ENCODE measurements at places on chromosomes 7 and 10.

- peak; percentile 7 for DNase-seq
Observed at GRCh38 chr7:101315336-101315735, 6.3 kb downstream of the IFT22 start.

GRCh38 chr10:43322331-43322730 is 49.1 kb upstream of the FXYD4 start:
- no peak for DNase-seq

DNA sequence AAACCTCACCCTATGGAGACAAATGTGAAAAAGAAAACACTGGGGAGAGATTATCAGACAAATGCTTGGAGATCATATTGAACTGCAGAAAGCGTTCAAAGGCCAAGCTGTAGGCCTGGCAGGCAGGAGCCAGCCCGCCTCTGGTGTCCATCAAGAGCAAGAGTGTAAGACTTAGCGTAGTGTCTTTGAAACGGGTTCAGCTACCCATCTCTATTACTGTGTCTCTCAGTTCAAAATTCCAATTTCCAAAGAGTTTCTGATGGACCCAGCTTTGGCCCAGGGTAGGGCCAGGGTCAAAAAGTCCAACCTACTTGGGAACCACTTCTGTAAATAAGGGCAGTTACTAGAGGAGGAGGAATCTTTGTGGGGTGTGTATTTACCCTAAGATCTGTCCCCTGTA is 45.4 kb upstream of the HBP1 start:
- DNase-seq, result no peak

- no peak for DNase-seq
Observed at GRCh38 chr7:94366832-94367231, 27.9 kb upstream of the COL1A2 start.

- no peak for DNase-seq
Observed at GRCh38 chr7:51234609-51235308, 81.8 kb downstream of the COBL start.

- DNase-seq, result no peak
Observed at GRCh38 chr7:25382869-25383268, 154.6 kb upstream of the NPVF start.

DNA sequence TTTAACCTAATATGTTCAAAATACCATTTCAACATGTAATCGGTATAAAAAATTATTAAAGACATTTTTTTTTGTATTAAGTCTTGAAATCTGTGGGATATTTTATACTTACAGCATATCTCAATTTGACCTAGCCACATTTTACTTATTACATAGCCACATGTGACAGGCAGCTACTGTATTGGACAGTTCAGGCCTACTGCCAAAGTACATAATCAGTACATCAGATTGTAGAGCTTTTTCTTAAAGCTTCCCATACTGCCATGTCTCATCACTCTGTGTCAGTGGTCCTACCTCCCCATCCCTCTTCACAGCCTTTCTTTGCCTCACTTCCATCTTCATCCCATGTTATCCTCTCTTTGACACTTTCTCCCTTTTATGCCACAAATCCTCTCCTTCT is 43.0 kb downstream of the LOXL4 start:
- no peak for DNase-seq

Data from NCI-H345 (cell line).